ENCODE measurements at places on chromosomes 3 and 15. TPM values are rescaled to one million over a fixed set of nuclear protein-coding genes. Genes with fewer than 3 reads are reported as not detected.

The TPRA1 gene
- total RNA-seq: 65.1 TPM

The DZIP1L gene
- 19.8 TPM for total RNA-seq

The SEMA3B gene
- total RNA-seq: 13.3 TPM

GRCh38 chr3:123153125-123154019 lies 48.4 kb upstream of the SEC22A start:
- no peak for DNase-seq

DNA sequence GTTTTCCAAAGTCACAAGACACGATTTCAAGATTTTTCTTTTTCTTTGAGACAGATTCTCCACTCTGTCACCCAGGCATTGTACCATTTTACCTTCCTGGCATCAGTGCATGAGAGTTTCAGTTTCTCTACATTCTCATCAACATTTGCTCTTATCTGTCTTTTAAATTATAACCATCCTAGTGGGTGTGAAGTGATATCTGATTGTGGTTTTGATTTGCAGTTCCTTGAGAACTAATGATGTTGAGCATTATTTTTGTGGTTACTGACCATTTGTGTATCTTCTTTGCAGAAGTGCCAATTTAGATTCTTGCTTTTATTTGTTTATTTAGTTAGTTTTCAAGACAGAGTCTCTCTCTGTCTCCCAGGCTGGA lies 41.2 kb downstream of the ADIPOQ start:
- no peak for DNase-seq

DNA sequence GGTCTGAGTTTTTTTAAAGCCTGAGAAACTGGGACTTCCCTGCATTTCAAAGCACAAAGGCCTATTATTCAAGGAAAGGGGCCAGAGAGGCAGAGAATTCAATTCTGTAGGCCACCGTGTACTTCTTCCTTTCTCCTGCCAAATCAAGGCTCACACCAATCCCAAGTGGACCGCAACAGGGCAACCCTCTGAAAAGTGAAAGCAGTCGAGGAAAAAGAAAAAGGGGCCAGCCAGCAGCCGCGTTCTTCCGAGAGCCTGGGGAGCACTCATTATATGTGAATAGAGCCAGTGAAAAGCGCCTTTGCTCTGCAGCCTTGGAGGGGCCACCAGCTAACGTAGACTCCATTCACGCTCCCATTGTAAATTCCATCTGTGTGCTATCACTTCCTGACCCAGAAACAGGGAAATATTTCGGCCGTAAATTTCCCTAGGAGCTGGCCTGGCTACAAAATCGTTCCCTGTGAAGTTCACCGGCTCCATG lies 45.9 kb upstream of the THUMPD3 start:
- peak; percentile 76 for DNase-seq

The RASGRP1 gene
- total RNA-seq: 3.0 TPM

The HCLS1 gene
- 28.6 TPM for total RNA-seq

DNA sequence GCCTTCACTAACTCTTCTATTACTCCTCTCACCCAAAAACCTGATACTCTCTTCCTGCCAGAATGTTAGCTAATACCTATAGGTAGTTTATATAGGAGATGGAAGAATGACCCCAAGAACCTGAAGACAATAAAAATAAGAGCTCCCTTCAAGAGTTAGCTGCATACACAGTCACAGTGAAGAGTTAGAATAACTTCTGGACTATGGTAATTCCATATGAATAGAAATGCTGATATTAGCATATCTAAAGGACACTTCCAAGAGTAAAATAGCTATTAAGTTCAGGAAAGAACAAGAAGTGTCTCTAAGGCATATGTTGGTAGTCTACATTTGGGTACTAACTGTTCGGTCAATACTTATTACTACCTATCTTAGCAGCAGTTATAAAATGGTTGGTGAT lies 134.2 kb downstream of the VGLL3 start:
- no peak for DNase-seq

The CLDN16 gene
- total RNA-seq: 0.11 TPM

GRCh38 chr3:64884536-64884935 lies 196.7 kb upstream of the ADAMTS9 start:
- DNase-seq: no peak

GRCh38 chr3:44348993-44349392 lies 10.4 kb downstream of the TCAIM start:
- no peak for DNase-seq

The NEK11 gene
- 15.9 TPM for total RNA-seq

DNA sequence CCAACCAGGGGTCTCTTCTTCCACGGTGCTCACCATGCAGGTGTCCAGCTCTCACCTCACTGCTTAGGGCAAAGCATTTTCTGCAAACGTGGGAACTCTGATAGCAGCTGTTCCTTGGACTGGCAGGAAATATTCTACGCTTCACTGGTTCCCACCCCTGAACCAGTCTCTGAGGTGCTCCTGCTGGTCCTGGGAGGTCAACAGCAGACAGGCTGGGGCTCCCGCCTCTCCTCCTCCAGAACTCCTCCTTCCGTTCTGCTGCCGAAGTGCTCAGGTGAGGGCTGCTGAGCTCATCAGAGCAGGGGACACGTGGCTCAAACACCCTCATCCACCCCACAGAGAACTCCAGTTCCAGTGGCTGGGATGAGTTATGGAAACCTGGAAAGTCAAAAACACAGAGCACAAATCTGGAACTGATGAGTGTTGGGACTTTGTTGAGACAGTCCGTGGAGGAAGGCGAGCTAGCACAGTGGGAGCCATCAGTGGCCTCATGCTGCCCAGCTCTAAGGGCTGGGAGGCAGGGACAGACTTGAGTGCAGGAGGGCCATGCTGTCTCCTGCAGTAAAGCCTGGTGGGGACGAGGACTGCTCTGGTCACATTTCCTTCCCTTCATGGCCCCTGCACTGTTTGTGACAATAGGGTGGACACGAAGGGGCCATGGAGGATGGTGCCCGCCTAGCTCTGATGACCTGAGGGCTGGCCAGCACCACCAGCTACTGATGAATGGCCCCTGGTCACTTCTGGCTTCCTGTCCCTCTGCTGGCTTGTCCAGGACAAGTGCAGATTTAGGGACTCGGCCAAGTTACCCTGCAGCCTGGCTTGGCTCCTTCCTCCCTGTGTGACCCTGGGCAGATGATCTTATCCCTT lies 137.8 kb downstream of the KLF13 start:
- no peak for DNase-seq

The RETNLB gene
- not detected for total RNA-seq

The SLC15A2 gene
- not detected for total RNA-seq

DNA sequence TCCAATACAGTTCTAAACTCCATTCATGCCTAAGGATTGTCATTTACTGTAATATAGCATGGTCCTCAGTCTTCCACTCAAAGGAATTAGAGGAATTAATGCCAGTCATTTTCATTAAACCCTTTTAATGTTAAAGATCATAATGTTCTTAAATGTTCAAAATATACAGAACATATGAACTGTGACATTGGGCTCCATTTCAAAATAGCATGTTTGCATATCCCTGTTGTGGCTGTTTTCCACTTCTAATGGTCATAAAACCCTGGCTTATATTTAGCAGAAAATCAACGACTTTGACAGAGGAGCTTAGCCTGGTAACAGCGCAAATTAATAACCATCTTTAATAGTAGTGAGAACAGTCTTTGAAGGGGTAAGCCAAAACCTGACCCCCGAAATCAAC lies 260.7 kb downstream of the UBE2E2 start:
- DNase-seq: no peak

DNA sequence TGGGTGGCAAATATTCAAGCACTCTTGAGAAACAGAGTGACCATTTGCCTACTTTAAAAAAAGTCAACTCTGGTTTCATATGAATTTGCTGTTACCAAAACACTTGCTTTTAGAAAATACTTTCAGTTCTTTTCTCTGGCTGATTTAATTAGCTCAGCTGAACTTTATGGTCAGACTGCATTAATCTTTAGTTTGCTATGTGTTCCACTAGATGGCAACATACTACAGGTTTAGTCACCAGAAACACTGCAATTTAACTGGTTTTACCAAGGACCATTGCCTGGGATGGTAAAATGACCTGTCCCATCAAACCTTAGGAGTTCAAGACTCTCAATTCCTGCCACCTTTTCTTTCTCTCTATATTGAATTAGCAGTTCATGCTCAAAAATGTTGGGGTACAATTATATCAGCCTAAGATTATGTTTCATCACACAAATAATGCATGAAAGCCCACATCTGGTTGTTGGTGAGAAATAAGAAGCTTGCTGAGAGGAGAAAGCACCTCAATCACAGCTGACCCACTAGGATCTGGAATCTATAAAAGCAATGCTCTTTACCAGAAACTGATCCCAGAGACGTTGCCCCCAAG lies 14.2 kb downstream of the EIF4E3 start:
- DNase-seq: peak; percentile 80

DNA sequence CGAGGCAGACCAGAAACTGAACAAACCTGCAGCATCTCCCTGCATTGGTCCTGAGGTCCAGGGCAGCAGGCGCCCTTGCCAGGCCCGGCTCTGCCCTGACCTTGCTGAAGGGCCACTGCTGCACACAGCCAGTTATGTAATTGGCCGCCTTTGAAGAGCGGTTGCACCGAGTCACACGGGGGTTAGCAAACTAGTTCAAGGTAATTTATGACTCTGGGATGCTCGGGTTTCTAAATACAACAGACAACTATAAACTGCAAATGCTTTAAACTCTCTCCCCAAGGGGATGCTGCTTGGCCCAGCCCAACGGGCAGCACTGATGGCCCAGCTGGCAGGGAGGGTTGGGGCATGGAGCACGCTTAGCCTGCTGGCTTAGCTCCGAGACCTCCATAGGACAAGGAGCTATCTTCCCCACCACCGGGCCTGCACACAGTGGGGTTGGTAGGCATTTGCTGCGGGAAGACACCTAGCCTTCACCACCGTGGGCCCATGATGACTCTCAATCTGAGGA lies 60.3 kb upstream of the IQSEC1 start:
- DNase-seq: no peak

DNA sequence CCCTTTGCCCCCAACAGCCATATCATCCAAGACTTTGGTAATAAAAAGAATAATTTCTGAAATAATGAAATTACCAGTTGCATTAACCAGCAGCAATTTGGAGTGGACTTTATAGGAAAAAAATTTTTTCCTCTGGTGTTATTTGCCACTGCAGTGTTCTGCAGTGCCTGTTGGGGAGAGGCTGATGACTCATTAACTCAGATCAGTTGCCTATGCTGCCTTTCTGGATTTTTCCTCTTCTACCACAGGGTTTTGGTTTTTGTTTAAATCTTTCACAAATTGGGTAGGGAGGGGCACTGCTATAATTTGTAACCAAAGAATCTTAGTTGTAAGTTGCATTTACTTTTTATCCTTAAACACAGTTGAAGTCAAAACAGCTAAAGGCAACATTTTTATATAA lies 22.7 kb downstream of the ATP6V1A start:
- peak; percentile 79 for DNase-seq

DNA sequence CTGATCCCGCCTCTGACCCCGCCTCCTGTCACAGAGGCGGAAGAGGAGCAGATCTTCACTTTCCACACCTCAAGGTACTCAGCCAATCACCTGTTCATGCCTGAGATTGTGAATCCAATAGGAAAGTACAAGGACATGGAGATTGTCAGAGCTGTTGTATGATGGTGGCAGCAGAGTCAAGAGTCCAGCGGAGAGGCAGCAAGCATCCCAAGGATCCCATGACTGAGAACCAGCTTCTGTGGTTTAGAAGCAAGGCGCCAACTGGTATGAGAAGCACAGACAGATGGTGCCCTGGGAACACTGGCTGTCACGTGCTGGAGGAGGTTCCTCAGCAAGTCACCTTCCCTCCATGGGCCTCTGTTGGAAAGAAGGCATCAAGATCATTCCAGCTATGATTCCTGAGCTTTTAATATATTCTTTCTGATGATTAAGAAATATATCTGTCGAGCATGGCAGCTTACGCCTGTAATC lies 93.9 kb downstream of the CPN2 start:
- no peak for DNase-seq

DNA sequence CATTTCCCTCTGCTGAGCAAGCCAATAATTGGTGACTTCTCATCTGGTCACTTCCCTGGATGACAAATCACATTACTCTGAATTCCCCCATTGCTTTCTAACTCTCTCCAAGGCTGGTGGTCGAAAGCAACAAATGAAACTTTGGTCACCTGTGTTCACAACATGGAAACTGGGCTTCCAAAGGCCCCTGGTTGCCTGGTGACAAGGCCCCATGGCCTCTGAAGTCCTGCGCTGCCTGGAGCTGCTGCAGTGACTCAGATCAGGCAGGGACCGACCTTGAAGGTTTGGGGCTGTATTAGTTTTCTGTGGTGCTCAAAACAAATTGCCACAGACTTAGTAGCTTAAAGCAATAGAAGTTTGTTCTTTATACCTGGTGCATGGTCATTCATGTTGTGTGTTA lies 345.3 kb downstream of the WDR72 start:
- DNase-seq: no peak

GRCh38 chr15:99454107-99454809 lies 111.5 kb upstream of the MEF2A start:
- no peak for DNase-seq

DNA sequence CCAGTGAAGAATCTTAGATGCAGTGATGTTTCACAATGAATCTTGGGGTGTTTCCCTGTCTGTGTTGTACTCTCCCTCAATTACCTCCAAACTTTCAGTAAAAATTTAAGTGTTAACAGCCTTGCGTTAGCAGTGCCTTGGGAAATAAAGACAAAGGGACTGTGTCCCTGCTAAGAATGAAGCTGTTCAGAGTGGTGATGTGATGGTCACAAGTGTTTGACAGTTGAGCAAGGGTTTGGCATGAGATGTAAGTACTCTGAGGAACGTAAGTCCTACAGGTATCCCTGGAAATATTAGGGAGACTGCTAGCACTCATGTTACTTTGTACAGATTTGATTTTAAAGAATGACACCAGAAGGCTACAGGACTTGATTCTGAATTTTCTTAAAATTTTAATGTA lies 304.3 kb upstream of the DPH6 start:
- DNase-seq: no peak

The LRRC31 gene
- total RNA-seq: not detected

DNA sequence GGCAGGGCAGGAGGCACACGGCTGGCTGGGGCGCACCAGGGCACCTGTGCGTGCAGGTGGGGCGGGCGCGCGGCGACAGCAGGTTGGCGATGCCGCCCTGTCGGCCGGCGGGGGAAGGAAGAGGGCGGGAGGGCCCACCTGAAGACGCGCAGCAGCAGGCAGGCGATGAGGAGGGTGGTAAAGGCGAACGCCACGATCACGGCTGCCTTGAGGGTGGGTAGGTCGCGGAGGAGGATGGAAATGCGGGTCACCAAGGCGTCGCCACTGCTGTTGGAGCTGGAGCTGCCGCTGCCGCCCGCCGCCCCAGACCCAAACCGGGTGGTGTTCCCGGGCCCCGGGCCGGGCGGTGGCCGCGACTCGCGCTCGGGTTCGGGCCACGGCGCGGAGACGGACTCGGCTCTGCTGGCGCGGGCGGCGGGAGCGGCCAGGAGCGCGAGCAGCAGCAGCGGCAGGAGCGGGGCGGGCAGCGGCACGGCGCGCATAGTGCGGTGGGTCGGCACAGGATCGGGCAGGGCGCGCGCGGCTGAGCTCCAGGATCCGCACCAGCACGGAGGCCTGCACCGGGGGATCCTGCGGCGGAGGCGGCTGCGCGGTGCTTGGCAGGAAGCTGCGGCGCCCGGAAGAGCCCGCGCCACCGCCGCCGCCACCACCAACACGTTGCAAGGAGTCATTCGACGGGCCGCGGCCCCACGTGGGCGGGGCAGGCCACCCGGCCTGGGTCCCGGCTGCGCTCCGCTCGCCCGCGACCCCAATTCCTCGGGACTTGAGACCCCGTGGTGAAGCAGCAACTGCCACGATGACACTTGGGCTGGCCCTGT lies at the start of gene FAM174B:
FAM174B (minus strand) TSS at position 598 of the 818 bp plus-strand sequence.
- DNase-seq: peak; percentile 57

- no peak for DNase-seq
Measured at GRCh38 chr15:66290007-66290406, 3.4 kb upstream of the DIS3L start.

Data from GM23248 (cell line).